ENCODE measurements at places on chromosomes 16 and 17. TPM values are rescaled to one million over a fixed set of nuclear protein-coding genes. Genes with fewer than 3 reads are reported as not detected.

TBC1D3I gene
- total RNA-seq, result not detected

DNA sequence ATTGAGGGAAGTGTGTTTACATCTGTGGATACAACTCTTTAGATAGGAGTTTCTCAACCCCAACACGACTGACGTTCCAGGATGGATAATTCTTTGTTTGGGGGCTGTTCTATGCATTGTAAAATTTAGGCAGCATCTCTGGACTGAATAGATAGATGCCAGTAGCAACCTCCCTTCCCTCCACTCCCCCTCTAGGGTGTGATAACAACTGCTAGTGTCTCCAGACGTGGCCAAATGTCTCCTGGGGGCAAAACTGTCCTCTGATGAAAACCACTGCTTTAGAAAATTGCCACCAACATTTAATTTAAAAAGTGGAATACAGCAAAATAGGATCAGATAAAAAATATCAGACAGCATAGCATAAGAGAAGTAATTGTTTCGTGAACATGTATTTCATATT lies 79.9 kb downstream of the HS3ST3A1 start:
- DNase-seq, result no peak
- H3K4me1 ChIP-seq, result no peaks in the 10 kb centered on the region
- no peaks in the 10 kb centered on the region for H3K27me3 ChIP-seq
- H3K36me3 ChIP-seq, result no peaks in the 10 kb centered on the region
- no peak overlapping the region for H3K27ac ChIP-seq
- no peak overlapping the region for H3K4me3 ChIP-seq

- H3K36me3 ChIP-seq, result peaks cover 52% of the 10 kb centered on the region
- H3K27me3 ChIP-seq, result no peaks in the 10 kb centered on the region
- no peak for DNase-seq
These were observed 51.1 kb downstream of the ZNF778 start for GRCh38 chr16:89268585-89268984.

DNA sequence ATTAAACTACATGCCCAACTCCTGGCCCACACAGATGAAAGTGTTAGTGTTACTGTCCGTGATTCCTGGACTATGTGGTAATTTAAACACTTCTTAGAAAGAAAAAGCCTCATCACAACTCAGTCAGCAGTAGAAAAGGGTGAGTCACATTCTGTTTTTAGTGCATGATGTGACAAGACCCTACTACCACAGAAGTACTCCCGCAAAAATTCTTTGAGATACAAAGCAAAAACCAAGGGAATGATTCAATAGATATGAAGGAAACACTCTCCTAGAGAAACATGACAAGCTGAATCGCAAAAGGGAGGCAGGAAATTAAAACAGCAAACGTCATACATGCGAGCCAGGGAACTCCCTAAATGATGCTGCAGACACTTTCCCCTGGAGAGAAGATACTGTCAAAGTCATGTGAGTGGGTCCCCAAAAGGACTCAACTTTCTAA lies 14.4 kb downstream of the SNN start:
- no peak for DNase-seq
- H3K27ac ChIP-seq, result peak overlapping the region; percentile 91
- H3K27me3 ChIP-seq, result no peaks in the 10 kb centered on the region
- no peak overlapping the region for H3K4me3 ChIP-seq

GRCh38 chr16:56195151-56195550 lies 3.9 kb downstream of the GNAO1 start:
- no peak for DNase-seq
- peaks cover 8% of the 10 kb centered on the region for H3K4me1 ChIP-seq
- H3K27ac ChIP-seq, result no peak overlapping the region
- H3K36me3 ChIP-seq, result no peaks in the 10 kb centered on the region
- peaks cover 41% of the 10 kb centered on the region for H3K27me3 ChIP-seq

- no peak overlapping the region for H3K27ac ChIP-seq
- DNase-seq, result no peak
- no peak overlapping the region for H3K4me3 ChIP-seq
- no peaks in the 10 kb centered on the region for H3K36me3 ChIP-seq
These were observed 1.8 kb upstream of the CLUAP1 start for GRCh38 chr16:3498988-3499387.

SOX15 gene
- 1.1 TPM for total RNA-seq

GRCh38 chr17:79083191-79083971 lies 8.8 kb downstream of the ENGASE start:
- H3K4me1 ChIP-seq, result peaks cover 6% of the 10 kb centered on the region
- H3K27ac ChIP-seq, result no peak overlapping the region
- H3K4me3 ChIP-seq, result no peak overlapping the region
- H3K36me3 ChIP-seq, result no peaks in the 10 kb centered on the region

OR1F1 gene
- total RNA-seq, result not detected

HSPB9 gene
- total RNA-seq, result not detected

DNA sequence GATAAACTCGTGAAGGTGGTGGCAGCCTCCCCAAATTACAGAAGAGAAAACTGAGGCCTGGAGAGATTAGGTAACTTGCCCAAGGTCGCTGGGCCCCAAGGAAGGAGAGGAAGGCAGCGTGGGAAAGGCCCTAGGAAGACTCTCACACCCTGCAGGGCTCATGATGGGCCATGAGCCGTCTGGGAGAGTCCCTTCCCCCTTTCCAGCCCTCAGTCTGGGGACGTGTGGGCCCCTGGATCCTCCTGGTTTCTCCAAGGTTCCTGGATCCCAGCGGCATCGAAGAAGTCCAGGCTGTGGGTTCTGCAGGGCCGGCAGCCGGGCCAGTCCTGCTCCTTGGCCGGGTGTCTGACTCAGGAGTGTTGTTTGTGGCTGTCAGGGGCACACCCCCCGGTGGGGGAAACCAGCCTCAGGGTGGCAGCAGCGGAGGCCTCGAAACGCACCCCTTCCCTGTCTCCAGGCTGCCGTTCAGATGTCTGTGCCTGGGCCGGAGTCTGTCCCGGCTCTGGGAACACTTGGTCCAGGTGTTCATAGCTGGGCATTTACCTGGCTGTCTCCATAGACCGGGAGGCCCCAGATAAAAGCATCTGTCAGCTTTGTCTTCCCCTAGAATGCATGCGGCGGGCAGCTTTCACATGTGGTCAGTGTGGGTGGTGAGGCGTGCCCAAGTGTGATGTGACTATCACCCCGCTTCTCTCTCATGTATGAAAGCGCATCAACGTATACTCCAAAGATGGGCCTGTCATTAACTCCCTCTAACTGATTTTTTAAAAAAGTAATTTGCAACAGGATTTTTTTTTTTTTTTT lies 3.7 kb upstream of the RAP1GAP2 start:
- no peaks in the 10 kb centered on the region for H3K4me1 ChIP-seq
- no peak for DNase-seq
- H3K4me3 ChIP-seq, result no peak overlapping the region

DNA sequence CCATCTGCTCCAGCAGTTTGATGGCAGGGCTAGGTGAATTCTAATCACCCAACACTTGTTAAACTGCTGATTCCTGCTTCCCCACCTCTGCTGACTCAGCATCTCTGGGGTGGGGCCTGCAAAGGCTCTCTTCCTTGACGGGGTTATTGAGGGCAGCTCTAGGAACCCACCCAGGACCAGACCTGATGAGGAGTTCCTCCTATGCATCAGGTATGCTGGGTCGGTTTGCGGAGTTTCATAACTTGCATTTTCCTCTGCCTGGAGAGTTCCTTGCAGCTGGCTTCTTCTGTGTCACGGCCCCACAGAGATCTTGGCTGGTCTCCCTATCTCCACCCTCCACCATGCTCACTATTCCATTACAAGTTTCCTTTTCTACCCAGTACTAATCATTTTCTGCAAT lies 93.4 kb upstream of the CCL2 start:
- no peaks in the 10 kb centered on the region for H3K36me3 ChIP-seq
- H3K4me1 ChIP-seq, result no peaks in the 10 kb centered on the region
- no peak overlapping the region for H3K27ac ChIP-seq
- no peak for DNase-seq
- peaks cover 21% of the 10 kb centered on the region for H3K27me3 ChIP-seq
- H3K4me3 ChIP-seq, result no peak overlapping the region

DNA sequence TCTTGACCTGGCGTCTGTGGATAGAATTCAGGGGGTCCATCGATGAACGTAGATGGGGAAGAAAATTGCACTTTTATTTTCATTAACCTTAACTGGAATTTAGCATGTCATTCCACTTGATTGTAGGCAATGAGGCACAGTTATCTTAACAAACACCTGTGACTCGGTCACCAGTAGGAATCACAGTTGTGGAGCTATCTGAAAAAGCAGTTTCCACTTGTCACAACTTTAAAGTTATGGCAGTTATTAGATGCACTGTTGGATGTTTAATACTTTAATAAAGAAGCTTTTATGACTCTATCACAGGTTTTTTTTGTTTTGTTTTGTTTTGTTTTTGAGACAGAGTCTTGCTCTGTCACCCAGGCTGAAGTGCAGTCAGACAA lies 83.7 kb upstream of the LGALS9 start:
- no peaks in the 10 kb centered on the region for H3K36me3 ChIP-seq
- H3K27ac ChIP-seq, result no peak overlapping the region
- no peaks in the 10 kb centered on the region for H3K4me1 ChIP-seq
- H3K4me3 ChIP-seq, result no peak overlapping the region
- H3K27me3 ChIP-seq, result no peaks in the 10 kb centered on the region

GRCh38 chr16:85132456-85133289 lies 20.4 kb upstream of the CIBAR2 start:
- no peak for DNase-seq
- no peak overlapping the region for H3K4me3 ChIP-seq
- H3K4me1 ChIP-seq, result peaks cover 28% of the 10 kb centered on the region

DNA sequence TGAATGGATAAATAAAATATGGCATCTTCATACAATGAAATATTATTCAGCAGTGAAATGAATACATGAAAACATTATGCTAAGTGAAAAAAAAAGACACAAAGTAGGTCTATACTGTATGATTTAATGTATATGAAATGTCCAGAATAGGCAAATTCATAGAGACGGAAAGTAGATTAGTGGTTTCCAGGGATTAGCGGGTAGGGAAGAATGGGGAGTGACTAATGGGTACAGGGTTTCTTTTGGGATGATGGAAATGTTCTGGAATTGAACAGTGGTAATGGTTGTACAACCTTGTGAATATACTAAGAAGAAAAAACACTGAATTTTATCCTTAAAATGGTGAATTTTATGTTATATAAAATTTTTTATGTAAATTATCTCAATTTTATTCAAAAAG lies 8.5 kb upstream of the MYCBPAP start:
- H3K27ac ChIP-seq, result no peak overlapping the region
- no peaks in the 10 kb centered on the region for H3K27me3 ChIP-seq
- no peak overlapping the region for H3K4me3 ChIP-seq
- DNase-seq, result no peak
- no peaks in the 10 kb centered on the region for H3K4me1 ChIP-seq

NXN gene
- 62.5 TPM for total RNA-seq

- no peak overlapping the region for H3K27ac ChIP-seq
- no peak for DNase-seq
- H3K36me3 ChIP-seq, result no peaks in the 10 kb centered on the region
- H3K4me1 ChIP-seq, result no peaks in the 10 kb centered on the region
- no peaks in the 10 kb centered on the region for H3K27me3 ChIP-seq
These were observed 70.0 kb upstream of the NKD1 start for GRCh38 chr16:50478075-50478772.

- DNase-seq, result no peak
- H3K36me3 ChIP-seq, result no peaks in the 10 kb centered on the region
- H3K4me1 ChIP-seq, result peaks cover 21% of the 10 kb centered on the region
- no peaks in the 10 kb centered on the region for H3K27me3 ChIP-seq
- no peak overlapping the region for H3K27ac ChIP-seq
- H3K4me3 ChIP-seq, result no peak overlapping the region
These were observed 164.5 kb downstream of the PRKCA start for GRCh38 chr17:66466840-66467367.

DNA sequence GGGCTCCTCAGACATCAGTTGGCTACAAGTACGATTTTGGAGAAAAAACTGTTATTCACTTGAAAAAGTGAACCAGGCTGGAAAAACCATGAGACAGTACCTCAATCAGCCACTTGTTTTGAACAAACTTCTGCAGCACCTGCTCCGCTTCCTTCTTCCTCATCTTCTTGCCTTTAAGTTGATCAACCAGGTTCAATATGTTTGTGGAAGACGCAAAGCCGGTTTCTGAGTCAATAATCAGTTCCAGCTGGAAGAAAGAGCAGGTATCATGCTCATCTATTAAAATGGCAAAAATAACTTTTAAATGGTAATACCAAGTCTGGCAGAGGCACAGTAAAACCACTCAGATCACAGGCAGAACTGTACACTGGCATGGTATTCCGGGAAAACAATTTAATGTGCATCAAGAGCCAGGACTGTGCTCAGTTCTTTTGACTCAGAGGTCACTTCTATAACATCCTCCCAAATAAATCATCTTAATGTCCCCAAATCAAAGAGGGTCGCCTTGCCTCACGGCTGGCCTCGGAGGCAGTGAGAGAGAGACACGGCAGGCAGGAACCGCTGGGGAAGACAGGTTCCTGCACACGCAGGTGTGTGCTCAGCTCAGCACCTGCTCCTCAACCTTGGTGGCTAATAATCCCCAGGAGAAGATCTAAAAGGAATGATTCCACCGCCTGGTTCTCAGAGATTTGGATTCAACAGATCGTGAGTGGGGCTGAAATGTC lies 29.7 kb downstream of the KDM8 start:
- H3K27ac ChIP-seq, result no peak overlapping the region
- H3K36me3 ChIP-seq, result no peaks in the 10 kb centered on the region
- no peaks in the 10 kb centered on the region for H3K27me3 ChIP-seq

DNA sequence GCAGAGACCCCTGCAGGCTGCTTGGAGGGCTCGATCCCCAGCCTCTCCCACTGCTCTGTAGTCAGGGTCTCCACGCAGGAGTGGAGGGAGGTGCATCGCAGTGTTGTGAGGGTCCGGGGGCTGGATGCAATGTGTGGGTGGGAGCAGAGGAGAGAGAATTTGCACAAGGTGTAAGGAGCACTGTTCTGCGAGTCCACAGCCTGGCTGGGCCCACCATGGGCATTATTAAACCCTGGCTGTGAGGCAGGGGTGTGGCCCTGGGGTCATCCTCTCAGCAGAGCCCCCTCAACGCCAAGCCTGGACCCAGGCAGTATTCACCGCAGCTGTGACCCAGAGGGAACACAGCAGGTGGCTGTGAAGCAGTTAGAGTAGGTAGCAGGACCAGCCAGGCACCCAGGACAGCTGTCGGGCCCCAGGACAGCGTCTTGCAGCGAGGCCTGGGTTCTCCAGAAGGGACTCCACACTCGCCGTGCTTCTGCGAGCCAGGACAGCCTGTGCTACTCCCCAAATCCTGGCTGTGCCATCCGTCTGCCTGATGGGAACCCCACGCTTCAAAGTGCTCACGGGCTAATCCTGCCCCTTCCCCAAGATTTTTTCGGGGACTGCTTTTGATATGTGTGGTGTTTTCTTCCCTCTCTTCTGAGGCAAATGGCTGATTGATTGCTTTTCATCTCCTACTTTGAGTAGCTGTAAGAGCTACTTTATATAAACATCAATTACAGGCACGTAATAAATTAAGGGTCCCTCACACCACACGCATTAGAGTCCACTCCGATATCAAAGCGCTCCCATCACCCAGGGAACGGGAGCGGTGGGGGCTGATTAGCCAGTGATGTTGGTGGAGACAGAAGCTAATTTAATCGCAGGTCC lies 100.9 kb upstream of the GSE1 start:
- DNase-seq, result no peak
- no peaks in the 10 kb centered on the region for H3K36me3 ChIP-seq
- no peak overlapping the region for H3K4me3 ChIP-seq

DNA sequence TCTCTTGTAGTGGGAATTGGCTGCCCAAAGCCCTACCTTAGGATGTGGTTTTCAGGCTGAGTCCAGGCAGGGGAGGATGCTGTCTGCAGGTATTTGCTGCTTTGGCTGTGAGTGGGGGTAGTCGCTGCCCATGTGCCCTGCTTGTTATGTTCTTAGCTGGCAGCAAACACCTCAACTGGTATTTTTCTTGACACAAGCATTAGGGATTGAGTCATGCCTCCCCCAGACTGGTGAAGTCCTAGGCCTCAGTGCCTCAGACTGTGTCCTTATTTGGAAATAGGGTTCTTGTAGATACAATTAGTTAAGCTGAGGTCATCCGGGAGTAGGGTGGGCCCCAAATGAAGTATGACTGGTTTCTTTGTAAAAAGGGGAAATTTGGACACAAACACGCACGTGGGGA lies 808.3 kb upstream of the EEF2KMT start:
- no peak for DNase-seq
- H3K4me1 ChIP-seq, result no peaks in the 10 kb centered on the region
- no peaks in the 10 kb centered on the region for H3K27me3 ChIP-seq

All from gastrocnemius medialis (tissue), 4 donors.